ENCODE measurements at places on chromosomes 6 and 20.

GRCh38 chr6:68252632-68253031, 382.4 kb upstream of the ADGRB3 start:
- DNase-seq = no peak

- peak; percentile 19 for DNase-seq
Measured at GRCh38 chr6:30007132-30007764, 53.8 kb upstream of the POLR1H start.

DNA sequence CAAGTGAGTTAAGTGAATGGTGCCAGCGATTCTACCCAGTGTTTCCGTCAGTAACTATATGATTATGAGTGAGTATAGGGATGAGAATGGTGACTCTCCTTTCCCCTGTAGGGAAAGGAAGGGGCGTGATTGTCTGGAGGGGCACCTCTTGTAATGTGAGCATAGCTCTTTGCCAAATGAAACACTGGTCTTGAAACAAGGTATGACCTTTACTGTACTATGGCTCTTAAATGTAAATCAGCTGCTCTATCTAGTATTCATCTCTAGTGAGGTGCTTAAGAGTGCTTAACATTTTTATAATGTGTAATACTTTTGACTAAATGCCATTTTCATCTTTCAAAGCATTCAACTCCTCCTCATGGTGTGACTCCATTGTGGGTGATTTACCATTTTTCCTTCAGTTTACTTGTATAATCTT, 11.0 kb downstream of the PANK2 start:
- no peak for DNase-seq

GRCh38 chr6:10558565-10558964, 37.4 kb downstream of the GCNT2 start:
- DNase-seq = no peak

DNA sequence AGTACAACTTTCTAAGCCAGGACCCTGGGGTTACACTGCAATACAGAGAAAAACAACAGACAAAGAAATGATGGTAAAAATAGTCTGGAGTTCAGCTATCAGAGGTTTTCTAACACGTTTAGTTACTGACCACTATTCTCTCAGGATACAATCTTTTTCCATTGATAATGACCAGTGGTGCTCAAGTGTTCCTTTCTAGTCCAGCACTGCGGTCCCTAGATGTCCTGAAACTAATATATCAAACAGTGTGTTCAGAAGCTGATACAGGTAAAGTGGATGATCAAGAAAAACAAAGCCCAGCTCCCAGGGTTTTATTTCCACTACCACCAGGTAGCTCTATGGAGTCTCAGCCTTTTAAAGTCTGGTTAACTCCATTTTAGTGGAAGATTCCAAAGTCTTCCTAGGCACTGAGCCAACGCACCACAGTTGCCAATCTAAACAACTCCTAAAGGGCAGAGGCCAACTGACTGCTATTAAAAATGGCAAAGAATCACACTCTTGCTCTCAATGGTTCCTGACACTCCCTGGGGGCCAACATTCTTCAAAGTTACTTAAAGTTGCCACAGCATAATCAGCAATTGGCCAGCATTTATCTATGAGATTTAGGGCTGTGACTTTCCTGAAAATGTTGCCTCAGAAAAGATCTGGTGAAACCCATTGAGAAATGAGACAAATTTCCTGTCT, 38.2 kb downstream of the DZANK1 start:
- DNase-seq = no peak

DNA sequence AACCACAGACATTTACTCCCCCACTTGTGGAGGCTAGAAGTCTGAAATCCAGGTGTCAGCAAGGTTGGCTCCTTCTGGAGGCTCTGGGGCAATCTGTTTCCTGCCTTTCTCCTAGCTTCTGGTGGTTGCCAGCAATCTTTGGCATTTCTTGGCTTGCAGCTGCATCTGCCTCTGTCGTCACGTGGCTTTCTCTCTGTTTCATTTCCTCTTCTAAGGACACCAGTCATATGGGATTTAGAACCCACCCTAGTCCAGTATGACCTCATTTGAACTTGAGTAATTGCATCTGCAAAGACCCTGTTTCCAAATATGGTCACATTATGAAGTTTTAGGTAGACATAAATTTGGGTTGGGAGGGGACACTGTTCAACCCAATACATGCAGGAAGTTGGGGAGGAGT, 56.2 kb upstream of the EPB41L1 start:
- no peak for DNase-seq

DNA sequence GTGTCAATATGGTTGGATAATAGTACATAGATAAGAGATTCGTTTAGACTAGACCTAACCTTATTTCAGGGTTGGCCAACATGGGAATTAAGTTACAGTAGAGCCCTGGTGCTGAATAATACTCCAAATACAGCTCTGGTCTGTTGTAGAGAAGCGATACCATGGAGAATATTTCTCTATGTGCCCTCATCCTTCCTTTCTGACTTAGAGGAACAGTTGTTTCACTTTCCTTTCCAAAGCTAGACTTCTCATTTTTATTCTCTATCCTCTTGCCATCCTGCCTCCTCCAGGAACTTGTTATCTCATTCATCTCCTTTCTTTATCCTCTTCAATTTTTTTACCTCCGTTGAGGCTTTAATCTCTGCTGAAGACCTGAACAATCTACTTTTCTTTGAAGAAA, 68.9 kb downstream of the EDN1 start:
- no peak for DNase-seq

GRCh38 chr6:168915242-168915641, 338.4 kb downstream of the THBS2 start:
- no peak for DNase-seq

DNA sequence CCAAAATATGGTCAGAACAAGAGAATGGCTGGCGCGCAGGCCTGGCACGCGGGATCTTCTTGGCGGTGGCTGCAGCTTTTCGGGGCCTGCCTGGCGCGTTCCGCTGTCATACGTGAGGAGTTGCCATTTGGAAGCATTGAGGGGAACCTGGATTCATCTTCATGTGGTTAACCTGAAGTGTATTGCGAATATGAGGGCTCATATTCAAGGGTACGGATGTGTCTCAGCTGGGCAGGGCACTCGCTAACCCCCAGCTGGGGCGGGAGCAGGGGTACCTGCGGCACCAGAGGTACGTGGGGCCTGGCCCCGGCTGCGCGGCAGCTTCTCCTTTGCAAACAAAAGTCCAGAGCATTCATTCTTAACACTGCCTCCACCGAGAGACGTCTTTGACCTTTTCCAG, 605.6 kb downstream of the QKI start:
- no peak for DNase-seq

DNA sequence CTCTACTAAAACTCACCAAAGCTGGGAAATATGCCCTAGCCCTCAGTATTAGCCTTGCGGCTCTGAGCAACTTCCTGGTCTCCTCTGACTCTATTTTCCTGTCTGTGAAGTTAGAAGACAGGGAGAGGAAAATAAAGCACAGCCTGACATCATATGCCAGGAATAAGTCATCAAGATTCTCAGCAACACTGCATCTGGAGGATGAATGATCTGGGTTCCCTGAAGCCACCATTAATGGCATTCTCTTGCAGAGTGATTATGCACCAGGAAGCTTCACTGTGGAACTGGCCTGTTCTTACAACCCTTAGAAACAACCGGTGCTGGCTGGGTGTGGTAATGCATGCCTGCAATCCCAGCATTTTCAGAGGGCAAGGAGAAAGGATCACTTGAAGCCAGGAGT, 12.4 kb downstream of the ADGRF5 start:
- DNase-seq = no peak

DNA sequence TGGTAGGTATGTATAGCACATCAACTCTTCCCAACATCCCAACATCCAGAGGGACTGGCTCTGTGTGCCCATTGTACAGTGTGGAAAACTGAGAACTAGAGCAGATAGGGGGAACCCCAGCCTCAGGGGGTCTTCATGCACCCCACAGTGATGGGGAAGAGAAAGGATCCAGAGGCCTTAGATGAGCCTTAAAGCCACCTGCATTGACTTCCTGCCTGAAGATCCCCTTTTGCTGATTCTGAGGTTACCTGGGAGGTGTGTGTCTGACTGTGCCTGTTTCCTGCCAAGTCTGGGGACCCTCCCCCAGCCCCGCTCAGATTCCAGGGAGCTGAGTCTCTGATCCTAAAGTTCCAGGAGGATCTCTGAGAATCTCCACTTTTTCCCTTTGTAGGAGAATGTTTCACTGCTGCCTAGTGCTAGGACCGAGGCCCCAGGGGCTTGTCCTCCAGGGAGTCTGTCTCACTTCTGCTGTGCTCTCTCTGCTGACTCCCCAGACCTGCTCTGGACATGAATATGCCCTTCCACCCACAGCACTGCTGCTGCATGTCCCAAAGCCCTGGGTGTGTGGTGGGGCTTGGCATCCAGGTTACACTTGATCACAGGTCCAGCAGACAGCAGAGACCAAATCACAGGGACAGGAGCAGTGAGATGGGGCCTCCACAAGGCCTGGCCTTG, 12.8 kb upstream of the PGC start:
- no peak for DNase-seq

DNA sequence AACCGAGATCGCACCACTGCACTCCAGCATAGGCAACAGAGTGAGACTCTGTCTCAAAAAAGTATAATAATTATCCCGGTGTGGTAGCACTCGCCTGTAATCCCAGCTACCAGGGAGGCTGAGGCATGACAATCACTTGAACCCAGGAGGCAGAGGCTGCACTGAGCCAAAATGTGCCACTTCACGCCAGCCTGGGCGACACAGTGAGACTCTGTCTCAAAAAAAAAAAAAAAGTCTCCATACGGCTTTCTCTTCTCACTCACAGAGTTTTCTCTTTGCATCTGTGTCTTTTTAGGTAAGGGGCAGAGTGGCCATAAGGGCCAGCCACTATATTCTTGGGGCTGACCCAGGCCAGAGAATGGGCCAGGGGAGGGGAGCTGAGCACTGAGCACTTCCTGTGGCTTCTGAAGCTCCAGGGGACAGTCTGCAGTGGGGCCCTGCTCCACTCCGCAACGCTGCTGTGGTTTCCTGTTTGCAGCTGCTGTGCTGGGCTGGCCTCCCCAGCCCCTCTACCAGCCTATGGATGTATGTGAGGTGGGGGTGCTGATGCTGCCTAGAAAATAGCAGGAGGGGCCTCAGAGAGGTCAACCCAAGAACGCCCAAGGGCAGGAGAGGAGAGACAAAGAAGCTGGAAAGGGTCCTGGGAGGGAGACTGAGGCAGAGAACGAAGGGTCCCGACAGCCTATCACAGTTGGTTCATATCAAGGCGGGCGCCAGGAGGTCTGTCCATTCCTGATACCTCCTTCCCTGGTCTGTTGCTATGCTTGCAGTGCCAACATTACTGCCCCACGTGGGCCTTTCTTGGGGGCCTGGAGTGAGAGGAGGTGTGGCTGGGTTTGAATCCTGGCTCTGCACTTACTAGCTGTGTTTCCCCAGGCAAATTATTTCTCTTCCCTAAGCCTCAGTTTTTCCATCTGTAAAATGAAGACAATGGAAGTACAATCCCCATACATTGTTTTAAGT, 16.0 kb downstream of the SLA2 start:
- peak; percentile 50 for DNase-seq

- DNase-seq = no peak
Measured at GRCh38 chr6:88302769-88303225, 136.7 kb upstream of the CNR1 start.

DNA sequence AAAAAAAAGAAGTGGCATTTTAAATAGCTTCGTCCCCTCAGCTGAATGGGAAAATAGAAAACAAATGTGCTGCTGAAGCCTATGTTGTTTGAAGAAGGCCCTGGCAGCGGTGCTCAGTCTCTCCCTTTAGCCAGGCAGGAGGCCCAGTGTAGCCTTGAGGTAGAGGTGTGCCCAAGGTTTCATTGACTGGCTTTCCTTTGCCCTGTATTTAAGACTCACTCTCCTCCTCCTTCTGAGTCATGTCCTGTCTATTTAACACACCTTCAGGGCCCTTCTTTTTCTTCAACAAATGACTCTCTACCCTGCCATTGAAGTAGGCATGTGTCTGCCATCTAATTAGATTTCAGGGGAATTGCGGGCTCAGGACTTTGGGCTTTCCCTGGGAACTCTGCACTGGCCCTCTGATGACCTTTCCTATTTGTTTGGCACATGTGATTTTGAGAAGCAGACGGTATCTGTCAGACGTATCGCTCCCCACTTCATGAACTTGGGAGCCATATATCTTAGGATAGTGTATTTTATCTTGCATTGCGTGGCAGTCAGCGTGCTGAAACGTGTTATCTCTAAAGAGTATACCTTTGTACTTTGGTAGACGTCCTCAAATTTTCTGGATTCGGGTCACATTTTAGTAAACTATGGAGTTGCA, 4.3 kb downstream of the TJAP1 start:
- no peak for DNase-seq

DNA sequence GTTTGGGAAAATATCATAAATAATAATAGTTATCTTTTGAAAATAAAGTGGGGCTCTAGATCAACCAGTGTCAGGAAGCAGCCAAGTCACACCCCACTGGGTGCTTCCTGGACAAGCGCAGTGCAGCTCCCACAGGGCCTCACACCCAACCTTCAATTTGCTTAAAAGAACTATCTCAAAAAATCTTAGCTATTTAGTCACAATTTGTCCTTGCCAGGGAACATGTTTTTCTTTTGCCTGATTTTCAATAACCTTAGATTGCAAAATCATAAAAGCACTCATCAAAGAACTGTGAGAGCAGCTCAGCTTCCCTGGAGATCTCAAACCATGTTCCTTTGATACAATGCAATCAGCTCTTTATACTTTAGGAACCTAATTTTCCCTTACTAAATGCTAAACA, 1.6 kb upstream of the NCOA7 start:
- DNase-seq = no peak

GRCh38 chr20:40359131-40359912, 329.7 kb downstream of the MAFB start:
- DNase-seq = no peak

DNA sequence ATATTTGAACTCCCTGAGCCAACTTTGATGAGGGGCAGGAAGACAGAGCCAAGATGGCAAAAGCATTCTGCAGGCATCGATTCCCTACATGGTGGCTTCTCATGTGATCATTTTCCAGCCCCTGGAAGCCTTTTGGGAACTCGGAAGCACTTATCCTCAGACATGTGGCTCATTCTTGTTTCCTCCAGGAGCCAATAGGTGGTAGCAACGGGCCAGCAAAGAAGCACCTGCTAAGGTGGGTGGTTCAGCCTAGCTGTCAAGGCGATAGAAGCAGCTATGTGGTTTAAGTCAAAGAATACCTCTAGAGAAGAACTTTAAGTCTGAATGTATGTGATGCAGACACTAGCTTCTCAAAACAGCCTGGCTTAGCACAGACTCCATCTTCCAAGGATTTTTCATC, 64.9 kb upstream of the PAX1 start:
- DNase-seq = peak; percentile 5

GRCh38 chr6:1481286-1481685, 91.9 kb downstream of the FOXF2 start:
- DNase-seq = no peak

GRCh38 chr6:5595184-5595583, 333.9 kb downstream of the FARS2 start:
- no peak for DNase-seq

DNA sequence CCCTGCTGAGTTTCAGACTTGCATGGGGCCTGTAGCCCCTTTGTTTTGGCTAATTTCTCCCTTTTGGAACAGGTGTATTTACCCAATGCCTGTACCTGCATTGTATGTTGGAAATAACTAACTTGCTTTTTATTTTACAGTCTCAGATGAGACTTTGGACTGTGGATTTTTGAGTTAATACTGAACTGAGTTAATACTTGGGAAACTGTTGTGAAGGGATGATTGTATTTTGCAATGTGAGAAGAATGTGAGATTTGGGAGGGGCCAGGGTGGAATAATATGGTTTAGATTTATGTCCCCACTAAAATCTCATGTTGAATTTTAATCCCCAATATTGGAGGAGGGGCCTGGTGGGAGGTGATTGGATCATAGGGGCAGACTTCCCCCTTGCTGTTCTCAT, 99.1 kb upstream of the IRAK1BP1 start:
- DNase-seq = no peak

GRCh38 chr20:611047-611842, 1.1 kb upstream of the TCF15 start:
- DNase-seq = no peak

- DNase-seq = no peak
Measured at GRCh38 chr6:19587238-19587942, 249.8 kb upstream of the ID4 start.
